ENCODE measurements at places on chromosomes 2 and 18.

- no peak for DNase-seq
Observed at GRCh38 chr2:40178971-40179370, 272.9 kb downstream of the SLC8A1 start.

DNA sequence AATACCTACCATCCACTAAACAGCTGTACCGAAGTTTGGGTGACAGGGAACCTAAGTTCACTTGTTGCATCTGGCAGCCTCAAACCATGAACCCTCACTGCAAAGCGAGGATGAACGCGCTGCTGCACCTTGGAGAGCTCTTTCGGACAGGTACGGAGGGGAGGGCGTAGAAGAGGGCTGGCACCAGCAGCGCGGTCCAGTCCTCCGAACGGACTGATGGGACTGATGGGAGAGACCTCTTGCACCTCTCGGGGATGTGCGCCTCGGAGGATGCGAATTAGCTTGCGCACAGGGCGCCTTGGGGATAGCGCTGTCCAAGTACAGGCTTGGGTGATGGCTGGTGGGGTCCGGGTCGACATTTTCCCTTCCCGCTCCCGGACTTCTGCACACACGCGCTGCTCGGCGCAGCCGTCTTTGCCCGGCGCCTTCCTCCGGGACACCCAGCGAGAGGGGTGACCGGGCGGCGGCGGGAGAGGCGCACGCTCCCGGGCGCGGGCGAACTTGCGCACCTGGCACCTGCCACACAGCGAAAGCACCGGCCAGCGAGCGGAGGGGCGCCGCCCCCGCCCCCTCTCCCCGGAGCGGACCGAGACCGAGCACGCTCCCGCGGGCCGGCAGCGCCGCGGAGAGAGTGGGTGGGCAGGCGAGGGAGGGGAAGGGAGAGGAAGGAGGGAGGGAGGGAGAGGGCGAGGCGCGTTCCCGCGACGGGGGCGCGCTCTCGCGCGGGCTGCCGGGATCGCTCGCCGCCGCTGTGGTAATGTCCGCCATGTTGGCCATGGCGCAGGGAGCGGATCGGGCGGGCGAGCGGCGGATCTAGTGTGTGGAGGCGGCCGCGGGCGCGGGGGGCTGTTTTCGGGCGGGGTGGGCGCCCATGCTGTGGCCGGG, at the start of gene EPC2:
Gene EPC2, plus strand, starts transcription at position 754 of the 885 bp plus-strand sequence. CDS start 267 bp downstream, outside the sequence.
- peak; percentile 84 for DNase-seq

- no peak for DNase-seq
Observed at GRCh38 chr2:71882949-71883472, 264.7 kb downstream of the CYP26B1 start.

DNA sequence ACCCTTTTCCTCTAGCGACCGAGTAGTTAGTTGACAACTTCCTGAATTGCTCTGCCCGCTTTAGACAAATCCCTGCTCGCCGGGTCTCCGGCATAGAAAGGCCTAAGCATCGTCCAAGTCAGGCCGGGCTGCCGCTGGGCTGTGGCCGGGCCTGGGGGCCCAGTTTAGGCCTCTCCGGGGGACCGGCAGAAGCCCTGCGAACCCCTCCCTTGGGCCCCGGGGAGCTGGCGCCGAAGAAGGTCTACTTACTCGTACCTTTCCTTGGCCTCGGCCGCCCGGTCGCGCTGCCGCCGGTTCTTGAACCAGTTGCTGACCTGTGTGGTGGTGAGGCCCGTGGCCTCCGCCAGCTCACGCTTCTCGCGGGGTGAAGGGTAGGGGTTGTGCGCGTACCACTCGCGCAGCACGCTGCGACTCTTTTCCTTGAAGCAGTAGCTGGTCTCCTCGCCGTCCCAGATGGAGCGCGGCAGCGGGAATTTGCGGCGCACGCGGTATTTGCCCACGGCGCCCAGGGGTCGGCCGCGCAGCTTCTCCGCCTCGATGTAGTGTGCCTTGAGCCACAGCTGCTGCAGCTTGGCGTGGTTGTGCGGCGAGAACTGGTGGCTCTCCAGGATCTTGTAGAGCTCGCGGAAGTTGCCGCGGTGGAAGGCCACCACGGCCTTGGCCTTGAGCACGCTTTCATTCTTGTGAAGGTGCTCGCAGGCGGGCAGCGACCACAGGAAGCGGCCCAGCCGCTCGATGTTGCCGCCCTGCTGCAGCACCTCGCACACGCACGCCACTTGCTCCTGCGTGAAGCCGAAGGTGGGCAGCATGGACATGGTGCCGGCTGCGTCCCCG, 739 bp downstream of the SIX2 start:
- DNase-seq: peak; percentile 57

- no peak for DNase-seq
Observed at GRCh38 chr2:68187329-68187728, 29.6 kb downstream of the PNO1 start.

DNA sequence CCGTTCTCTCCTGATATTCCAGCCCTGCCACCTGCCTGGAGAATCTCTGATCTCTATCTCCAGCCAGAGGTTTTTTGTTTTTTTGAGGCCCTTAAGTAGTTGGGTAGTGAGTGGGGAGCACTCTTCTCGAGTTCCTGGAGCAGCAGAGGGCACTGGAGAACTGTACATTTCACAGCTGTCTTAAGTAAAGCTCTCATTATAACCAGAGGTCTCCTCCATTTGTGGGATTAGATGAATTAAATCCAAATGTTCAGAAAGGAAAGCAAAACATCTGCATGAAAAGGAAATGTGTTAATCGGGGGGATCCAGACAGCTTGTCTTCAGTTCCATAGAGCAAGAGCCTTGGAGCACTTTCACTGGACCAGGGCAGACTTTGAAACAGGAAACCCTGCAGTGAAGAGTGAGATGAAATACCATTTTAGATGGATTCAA, 32.8 kb downstream of the AOX1 start:
- no peak for DNase-seq

GRCh38 chr2:131557558-131558321, 30.1 kb downstream of the CCDC74A start:
- no peak for DNase-seq

DNA sequence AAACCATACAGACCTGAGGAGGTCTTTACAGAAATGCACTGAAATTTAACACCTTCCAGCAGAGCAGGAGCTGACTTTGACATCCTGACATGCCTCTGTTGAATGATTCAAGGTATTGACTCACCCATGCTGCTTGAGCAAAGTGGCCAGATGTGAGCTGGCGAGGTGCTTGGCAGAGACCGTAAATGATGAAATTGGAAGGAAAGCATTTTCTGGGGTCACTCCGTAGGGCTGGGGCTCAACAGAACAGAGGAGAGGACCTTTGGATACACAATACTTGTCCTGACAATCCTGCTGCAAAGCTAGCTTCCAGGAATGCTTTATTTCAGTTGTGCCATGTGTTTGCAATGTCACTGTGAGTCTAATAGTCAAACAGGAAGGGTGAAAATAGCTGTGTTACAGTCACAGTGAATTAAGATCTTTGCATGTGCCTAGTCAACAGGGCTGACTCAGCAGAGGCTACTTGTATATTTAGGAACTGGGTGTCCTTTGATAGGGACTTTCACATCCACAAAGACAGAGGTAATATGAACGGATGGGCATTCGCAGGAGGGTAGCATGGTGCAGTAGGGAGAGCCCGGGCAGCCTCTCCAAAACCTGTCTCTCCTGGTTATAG, 31.6 kb upstream of the NCK2 start:
- peak; percentile 39 for DNase-seq

Measured in NCI-H345 (cell line).